ENCODE measurements at places on chromosomes 7 and 10.
A peak's percentile ranks its signal among the peaks of the same experiment; 100 is the strongest.

- DNase-seq = no peak
Observed at GRCh38 chr7:30468791-30469190, 9.8 kb downstream of the NOD1 start.

DNA sequence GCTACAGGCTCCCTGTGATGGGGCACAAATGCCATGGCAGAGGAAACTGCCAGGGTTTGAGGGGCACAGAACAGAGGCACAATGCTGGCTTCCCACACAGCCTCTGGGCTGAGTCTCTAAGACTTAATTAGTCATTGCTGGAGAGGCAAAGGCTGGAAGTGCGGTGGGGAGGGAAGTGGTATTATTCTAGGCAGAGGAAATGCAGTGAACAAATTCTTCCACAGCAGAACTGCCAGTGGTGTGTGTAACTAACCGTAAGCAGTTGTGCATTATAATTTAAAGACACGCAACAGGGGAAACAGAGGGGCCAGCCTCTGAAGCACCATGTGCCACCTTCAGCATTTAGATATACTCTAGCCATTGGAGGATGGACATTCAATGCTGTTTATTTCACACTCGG, 12.8 kb downstream of the ICA1 start:
- DNase-seq = no peak

DNA sequence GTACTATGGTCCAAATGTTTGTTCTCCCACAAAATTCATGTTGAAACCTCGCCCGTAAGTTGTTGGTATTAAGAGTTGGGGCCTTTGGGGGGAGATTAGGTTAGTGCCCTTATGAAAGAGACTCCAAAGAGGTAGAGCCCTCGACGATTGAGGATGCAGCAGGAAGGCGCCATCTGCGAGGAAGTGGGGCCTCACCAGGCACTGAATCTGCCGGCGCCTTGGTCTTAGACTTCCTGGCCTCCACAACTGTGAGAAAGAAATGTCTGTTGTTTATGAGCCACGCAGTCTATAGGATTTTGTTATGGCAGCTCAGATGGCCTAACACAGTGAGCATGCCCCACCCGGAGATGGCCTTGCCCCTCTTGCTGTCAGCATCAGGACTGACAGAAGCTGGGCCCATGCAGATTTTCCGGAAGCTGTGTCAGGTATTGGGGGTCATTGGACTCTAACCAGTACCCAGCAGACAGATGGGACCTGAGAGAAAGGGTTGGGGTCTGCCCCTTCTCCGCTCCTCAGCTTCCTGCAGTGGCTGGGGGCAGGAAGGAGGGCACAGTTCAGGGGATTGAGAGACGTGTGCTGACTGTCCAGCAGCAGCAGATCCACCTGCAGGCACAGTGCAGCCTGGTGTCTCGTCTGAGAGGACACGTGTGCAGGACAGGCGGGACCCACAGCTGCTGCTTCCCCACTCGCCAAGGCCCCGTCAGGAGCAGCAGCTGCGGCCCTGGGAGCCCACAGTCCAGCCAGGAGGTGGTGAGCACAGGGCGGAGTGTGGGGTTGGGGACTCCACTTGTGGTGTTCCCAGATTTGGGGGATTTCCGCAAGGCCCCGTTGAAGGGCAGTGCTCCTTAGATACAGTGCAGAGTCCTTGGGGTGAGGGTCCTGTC, 47.8 kb downstream of the MGMT start:
- DNase-seq = no peak

DNA sequence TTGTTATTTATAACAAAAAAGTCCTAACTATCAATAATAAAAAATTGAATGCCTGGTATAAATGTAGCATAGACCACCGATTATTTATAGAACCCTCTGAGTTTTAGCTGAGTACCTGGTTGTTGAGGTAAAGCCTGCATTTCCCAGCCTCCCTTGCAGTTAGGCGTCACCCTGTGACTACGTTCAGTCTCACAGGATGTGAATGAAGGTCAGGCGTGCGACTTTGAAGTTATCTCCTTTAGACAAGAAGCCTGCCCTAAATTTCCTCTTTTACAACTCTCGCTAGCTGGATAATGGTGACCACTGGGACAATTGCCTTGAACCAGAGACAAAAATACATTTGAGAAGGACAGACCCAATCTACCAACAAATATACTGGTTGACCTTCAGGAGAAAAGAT, 67.5 kb upstream of the TES start:
- DNase-seq = no peak

DNA sequence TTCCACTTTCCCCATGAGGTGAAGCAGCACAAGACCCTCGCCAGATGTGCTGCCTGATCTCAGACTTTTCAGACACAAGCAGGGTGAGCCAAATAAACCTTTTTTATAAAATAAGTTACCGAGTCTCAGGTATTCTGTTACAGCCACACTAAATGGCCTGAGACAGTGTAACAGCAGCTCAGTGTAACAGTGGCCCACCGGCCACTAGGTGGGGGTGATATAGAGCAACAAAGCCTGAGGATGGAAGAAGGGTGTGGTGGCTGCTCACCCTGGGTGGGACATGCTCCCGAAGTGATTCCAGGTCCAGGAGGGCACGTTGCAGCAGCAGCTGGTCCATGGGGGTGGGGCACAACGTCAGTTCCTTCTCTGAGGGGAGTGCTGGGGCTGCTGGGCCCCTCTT, 44.6 kb downstream of the BMS1 start:
- DNase-seq = no peak

GRCh38 chr10:50990568-50991455, 83.5 kb upstream of the PRKG1 start:
- peak; percentile 87 for DNase-seq

- no peak for DNase-seq
Observed at GRCh38 chr10:24277771-24278170, 68.8 kb downstream of the KIAA1217 start.

- DNase-seq = no peak
Observed at GRCh38 chr7:102845346-102845745, 67.5 kb upstream of the LRRC17 start.

- peak; percentile 88 for DNase-seq
Observed at GRCh38 chr7:144057954-144058353, 9.2 kb downstream of the OR2A5 start.

DNA sequence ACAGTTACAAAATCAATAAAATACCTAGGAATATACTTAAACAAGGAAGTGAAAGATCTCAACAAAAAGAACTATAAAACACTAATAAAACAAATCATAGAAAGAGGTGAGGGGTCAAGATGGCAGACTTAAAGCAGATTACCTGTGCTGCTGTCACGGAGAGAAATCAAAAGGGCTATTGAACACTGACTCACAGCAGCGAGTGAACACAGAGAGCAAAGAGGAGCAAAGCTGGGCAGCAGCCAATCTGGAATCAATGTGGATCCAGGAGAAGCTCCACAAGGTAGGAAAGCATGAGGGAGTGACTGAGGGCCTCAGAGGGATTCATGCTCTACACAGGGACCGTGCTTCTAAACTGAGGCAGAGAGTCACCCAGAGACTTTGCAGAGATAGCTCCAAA, 562.0 kb upstream of the SEMA3D start:
- peak; percentile 65 for DNase-seq

DNA sequence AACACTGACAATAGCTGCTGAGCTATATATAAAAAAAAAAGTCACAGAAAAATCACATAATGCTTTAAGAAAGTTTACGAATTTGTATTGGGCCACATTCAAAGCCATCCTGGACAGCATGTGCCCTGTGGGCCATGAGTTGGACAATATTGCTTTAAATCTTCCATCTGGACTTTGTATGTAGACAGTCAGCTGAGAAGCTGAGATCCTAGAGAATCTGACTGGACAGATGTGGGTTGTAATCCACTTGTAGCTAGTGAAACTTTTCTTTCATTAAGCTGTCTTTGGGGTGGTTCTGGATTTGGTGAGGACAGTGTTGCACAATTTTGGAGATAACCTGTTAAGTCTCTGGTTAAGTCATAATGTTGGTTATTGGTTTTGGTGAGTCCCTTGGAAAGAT, 824.5 kb downstream of the CCSER2 start:
- DNase-seq = no peak

GRCh38 chr7:139687980-139688632, 89.7 kb downstream of the HIPK2 start:
- peak; percentile 39 for DNase-seq

DNA sequence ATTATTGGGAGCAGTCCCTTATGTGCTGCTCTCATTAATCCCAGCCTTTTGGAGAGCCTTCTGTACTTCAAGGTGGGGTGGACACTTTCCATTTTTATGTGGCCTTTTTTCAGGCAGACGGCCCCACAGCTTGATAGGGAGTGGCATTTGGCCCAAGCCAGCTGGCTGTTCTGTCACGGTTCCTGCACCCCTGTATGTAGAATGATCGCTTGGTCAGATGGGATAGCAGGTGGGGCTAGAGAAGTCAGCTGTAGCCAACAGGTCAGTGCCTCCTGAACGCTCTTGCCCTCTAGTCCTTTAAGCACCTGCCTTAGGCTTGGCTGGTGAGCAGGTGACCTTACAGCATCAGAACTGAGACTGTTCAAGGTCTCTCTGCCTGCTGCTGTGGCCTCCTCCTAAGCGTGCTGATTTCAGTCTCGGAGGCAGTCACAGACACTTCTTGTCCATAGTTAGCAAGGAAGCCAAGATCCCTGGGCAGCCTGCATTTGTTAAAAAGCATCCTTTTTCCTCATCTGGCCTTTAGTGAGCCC, 95.3 kb downstream of the LRRC4 start:
- no peak for DNase-seq

GRCh38 chr10:7525314-7526016, 114.6 kb upstream of the SFMBT2 start:
- DNase-seq = peak; percentile 69

GRCh38 chr7:23768022-23768421, 58.0 kb downstream of the STK31 start:
- no peak for DNase-seq

- DNase-seq = no peak
Observed at GRCh38 chr10:46223064-46223480, 63.7 kb upstream of the ANTXRL start.

DNA sequence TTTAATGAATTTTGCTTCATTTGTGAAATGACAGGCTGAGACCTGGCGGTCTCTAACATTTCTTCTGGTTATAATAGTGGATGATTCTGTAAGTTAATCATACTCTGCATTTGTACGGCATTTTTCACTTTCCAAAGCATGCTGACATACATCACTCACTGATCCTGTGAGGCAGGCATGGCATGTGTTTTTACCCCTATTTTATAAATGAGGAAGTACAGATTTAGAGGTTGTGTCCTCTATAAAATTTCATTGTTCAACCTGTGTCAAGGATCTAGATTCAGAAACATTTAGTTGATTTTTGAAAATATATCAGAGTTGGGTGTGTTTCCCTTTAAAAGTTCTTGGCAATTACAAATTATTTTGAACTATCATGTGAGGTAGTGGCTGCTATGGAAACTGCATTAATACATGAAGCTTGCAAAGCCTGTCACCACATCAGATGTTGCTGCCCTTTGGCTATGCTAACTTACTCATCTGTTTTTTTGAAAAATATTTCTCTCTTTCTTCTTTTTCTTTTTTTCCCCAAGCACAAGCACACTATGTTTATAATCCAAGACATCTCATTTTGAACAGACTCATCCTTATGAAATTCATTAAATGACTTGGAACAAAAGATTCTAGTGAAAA, 172.7 kb downstream of the GNAI1 start:
- peak; percentile 10 for DNase-seq

GRCh38 chr7:18144166-18144565, 116.5 kb upstream of the PRPS1L1 start:
- no peak for DNase-seq

- DNase-seq = no peak
Observed at GRCh38 chr10:104732222-104732621, 91.1 kb downstream of the SORCS3 start.

DNA sequence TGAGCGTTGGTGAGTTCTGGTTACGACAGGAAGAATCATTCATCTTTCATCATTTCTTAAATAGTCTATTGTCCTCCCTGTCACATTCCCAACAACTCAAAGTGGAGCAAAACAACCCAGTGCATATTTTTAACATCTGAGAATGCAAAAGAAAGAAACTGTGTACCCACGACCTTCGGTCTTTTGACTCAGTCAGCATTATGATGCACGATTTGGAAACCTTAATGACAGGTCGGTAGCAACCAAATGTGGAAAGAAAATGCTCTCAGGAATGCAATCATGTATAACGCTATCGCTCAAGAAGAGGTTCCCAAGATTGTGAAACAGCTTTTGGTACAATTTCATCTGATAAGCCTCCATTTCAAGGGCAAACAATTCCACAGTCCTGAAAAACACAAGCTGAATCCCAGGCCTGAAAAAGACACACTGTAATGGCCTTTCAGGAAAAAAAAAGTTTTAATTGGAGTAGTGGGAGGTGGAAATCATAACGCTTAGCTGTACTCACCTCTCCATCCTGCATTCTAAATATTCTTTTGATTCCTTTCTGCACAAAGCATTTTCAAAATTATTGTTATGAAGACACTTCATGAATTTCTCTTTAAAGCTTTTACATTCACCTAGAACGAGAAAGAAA, 2.6 kb downstream of the COX19 start:
- DNase-seq = no peak

DNA sequence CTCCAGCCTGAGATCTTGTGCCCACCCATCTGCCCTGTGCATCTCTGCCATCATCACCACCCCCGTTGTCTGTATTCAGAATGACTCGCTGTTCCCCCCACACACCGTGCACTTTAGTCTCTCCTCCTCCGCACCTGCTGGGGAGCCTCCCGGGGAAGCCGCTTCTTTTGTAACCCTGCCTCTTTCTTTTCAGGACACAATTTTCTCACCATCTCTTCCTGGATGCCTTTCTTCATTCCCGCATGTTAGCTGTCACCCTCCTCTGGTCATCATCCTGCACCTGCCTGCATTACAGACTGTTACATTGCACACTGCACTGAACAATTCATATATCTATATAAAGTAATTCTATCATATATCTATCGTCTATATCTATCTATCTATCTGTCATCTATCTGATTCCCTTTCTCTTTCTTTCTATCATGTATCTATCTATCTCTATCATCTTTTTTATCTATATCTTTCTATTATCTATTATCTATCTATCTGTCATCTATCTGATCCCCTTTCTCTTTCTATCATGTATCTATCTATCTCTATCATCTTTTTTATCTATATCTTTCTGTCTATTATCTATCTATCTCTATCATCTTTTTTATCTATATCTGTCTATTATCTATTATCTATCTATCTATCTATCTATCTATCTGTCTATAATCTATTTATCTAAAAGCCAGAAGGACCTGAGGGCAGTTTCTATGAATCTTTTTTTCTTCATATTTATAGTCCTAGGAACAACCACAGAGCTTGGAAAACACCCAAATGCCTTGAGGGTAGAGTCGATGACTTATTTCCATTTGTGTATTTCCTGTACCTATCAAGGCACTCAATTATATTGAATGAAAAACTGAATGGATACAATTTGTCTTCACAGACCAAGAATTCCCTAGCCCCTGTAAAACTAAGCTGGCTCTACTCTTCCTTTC, 642.5 kb downstream of the ACTR3B start:
- no peak for DNase-seq

- peak; percentile 78 for DNase-seq
Observed at GRCh38 chr10:43292755-43293676, 26.2 kb upstream of the RASGEF1A start.

DNA sequence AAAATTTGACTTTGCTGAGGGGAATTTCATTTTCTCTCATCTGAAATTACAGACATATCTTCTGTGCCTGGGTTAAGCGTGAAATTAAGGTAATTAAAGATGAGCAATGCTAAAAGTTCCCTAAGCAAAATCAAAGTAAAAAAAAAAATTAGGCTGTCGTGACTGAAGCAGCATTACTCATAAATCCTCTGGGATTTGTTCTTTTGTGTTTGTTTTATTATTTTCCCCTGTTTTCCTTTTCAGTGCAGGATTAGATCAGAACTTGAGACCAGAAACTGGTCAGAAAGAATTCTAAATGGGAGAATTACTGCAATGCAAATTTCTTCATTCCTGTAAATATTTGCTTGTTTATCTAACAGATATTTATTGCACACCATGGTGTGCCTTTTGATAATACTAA, 141.4 kb upstream of the BET1 start:
- DNase-seq = no peak

- DNase-seq = no peak
Observed at GRCh38 chr10:804191-804781, 114.8 kb upstream of the DIP2C start.
